ENCODE measurements at places on chromosomes 16 and 17. TPM values are rescaled to one million over a fixed set of nuclear protein-coding genes. Genes with fewer than 3 reads are reported as not detected.

Gene KRTAP16-1
- total RNA-seq: not detected

Gene DPEP3
- total RNA-seq: not detected

Gene HSPB9
- 0.16 TPM for total RNA-seq

Gene KRTAP4-5
- not detected for total RNA-seq

Gene PDILT
- not detected for total RNA-seq

Gene TVP23A
- total RNA-seq: not detected
